ENCODE measurements at places on chromosomes 7 and 10. TPM values are rescaled to one million over a fixed set of nuclear protein-coding genes. Genes with fewer than 3 reads are reported as not detected.

- no peak for DNase-seq
These were observed 322.9 kb downstream of the PTEN start for GRCh38 chr10:88186335-88186734.

The TNS3 gene
- total RNA-seq: 152 TPM

- no peak for DNase-seq
These were observed 282.1 kb downstream of the CXCL12 start for GRCh38 chr10:44102726-44103255.

- no peak for DNase-seq
These were observed 221.1 kb downstream of the KCNMA1 start for GRCh38 chr10:77416311-77417135.

GRCh38 chr10:90856964-90857634 lies 740 bp downstream of the HTR7 start:
- no peak for DNase-seq

DNA sequence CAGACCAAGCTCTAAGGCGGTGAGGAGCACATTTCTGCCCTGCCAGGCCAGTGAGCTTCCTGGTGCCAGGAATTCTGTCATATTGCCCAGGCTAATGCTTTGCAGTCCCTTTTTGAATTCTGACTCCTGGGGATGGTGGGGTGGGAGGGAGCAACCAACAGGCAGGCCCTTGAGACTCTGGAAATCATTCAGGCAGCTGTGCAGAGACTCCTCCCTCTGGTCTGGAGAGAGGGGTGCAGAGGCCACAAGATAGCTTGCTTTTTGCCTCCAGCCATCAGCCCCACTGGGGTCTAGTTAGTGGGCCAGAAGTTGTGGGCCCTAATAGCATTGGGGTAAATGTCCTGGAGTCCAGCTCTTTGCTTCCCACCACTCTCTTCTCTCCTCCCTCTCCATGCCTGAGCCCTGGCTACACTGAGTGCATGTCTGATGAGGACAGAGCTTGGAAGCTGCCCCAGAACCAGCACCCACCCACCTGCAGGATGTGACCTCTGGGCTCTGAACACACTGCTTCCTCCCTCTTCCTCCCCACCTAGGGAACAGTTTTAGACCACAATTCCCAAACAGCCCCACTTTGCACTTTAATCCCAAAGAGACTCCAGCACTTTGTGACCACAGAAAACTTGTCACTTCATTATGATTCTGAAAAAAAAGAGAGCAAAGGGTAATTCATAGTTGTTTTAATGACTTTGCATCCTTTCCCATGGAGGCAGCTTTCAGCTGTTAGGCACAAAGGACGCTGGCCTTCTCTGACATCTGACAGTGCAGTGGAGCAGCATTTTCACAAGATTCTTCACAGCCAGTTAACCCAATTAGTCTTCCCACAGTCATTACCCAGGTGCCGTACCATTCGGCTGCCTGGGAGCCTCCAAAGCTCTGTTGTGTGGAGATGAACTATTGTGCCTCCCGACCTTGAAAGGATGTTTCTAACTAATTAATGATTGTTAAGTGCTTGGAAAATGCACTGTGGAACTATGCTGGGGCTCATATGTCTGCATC lies 262.5 kb downstream of the TRIL start:
- no peak for DNase-seq

The SLC16A9 gene
- total RNA-seq: 0.06 TPM

DNA sequence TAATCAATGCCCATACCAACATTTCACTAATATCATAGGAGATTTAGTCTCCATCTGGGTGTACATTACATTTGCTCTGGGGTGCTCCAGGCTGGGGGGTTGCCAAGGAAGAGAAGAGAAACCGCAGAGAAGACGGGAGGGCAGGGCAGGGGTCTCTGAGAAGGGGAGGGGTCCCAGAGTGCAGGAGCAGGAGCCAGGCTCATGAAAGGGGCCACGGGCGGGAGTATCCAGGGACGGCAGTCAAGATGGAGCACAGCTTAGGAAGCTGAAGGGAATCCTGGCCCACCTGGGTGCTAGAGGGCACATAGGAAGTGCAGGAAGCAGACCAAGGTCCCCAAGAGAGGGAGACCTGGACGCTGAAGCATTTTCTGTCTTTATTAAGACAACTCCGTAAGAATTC lies 2.2 kb downstream of the LEP start:
- DNase-seq: no peak

GRCh38 chr10:88908194-88908593 lies 28.1 kb downstream of the STAMBPL1 start:
- DNase-seq: no peak

GRCh38 chr7:140317999-140318398 lies 80.3 kb downstream of the SLC37A3 start:
- DNase-seq: no peak

Measured in mesenteric fat pad (tissue), 1 donor.